ENCODE measurements at places on chromosomes 13 and 19.

DNA sequence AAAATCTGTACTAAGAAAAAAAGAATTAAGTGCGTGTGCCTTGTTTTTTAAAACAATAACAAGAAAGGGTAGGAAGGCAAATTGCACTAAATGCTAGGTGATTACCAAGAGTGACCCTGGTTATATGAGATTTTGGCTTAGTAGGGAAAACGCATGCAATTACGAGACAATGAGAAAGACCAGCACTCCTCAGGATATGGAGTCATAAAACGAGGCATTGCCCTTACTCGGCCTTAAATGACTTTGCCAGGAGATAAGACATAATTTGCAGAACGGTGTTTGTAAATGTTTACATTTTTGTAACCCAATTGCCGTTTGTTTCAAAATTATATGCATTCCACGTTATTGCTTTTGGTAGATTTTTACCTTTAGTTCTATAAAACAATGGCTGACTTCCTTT, 179.8 kb downstream of the RBM26 start:
- no peak overlapping the region for H3K4me3 ChIP-seq
- no peaks in the 10 kb centered on the region for H3K36me3 ChIP-seq
- H3K27me3 ChIP-seq = no peaks in the 10 kb centered on the region
- no peak overlapping the region for H3K27ac ChIP-seq
- H3K4me1 ChIP-seq = no peaks in the 10 kb centered on the region

GRCh38 chr13:95656386-95657015, 12.0 kb upstream of the DZIP1 start:
- no peak for DNase-seq
- no peaks in the 10 kb centered on the region for H3K4me1 ChIP-seq
- no peaks in the 10 kb centered on the region for H3K27me3 ChIP-seq

DNA sequence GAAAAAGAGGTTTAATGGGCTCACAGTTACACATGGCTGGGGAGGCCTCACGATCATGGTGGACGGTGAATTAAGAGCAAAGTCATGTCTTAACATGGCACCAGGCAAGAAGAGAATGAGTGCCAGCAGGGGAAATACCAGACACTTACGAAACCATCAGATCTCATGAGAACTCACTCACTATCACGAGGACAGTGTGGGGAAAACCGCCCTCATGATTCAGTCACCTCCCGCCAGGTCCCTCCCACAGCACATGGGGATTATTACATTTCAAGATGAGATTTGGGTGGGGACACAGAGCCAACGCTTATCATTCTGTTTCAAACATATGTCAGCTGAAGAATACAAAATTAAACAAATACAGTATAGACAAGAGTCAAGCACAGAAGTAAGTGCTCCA, 165.1 kb downstream of the PCCA start:
- no peak for DNase-seq
- H3K4me3 ChIP-seq = no peak overlapping the region
- no peaks in the 10 kb centered on the region for H3K27me3 ChIP-seq
- H3K36me3 ChIP-seq = no peaks in the 10 kb centered on the region

- no peaks in the 10 kb centered on the region for H3K4me1 ChIP-seq
- no peak overlapping the region for H3K27ac ChIP-seq
- H3K36me3 ChIP-seq = no peaks in the 10 kb centered on the region
- no peak for DNase-seq
- H3K27me3 ChIP-seq = no peaks in the 10 kb centered on the region
These were observed 185.1 kb downstream of the MTUS2 start for GRCh38 chr13:29005035-29005762.

DNA sequence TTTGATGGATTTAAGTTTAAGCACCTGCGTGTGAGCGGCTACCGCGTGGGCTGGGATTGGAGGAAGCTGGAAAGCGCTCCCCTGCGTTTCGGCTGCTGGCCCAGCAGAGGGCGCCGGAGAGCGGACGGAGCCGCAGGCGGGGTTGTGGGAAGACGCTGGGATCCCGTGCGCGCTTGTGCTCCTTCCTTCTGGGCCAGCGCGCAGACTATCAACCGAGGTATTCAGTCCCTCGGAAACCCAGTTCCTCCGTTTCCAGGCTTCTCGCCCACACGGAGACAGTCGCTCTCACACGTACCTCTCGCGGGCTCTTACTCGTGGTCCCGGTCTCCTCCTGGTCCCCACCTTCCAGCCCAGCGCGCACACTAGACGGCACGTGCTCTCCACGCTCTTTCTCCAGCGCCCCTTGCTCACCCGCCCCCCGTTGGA, 28.8 kb downstream of the EPN1 start:
- no peak overlapping the region for H3K4me3 ChIP-seq
- H3K36me3 ChIP-seq = peaks cover 17% of the 10 kb centered on the region
- DNase-seq = no peak
- no peaks in the 10 kb centered on the region for H3K4me1 ChIP-seq
- H3K27ac ChIP-seq = no peak overlapping the region

DNA sequence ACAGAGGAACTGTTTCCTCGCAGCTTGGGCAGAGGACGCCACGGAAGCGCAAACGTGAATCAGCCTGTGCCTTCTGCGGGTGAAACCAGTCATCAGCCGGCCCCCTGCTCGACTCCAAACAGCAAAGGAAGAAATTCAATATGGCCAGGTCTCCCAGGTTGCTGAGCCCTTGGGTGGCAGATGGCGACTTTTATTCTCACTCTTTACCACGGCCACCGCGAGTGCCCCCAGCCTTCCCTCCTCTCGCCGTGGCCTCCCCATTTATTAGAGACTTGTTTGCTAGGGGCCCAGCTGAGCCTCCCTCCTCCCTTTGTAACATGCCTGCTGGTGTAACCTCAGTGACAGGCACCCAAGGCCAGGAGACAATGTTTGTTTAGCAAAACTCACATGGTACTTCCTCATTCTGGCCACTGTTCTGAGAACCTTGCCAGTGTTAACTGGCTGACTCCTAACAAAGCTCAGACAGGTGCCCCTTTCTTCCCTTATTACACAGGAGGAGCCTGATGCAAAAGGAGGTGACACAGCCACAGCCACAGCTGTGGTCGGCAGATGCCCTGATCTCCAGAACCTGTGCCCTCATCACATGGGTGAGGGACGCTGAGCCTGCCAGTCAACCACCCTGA, 5.8 kb downstream of the RAB20 start:
- H3K27me3 ChIP-seq = no peaks in the 10 kb centered on the region
- no peak overlapping the region for H3K27ac ChIP-seq
- DNase-seq = no peak
- H3K4me1 ChIP-seq = peaks cover 4% of the 10 kb centered on the region

GRCh38 chr19:6533746-6534418, 3.1 kb downstream of the TNFSF9 start:
- no peak overlapping the region for H3K27ac ChIP-seq
- no peaks in the 10 kb centered on the region for H3K27me3 ChIP-seq
- no peak for DNase-seq

- no peak for DNase-seq
- H3K4me1 ChIP-seq = peaks cover 7% of the 10 kb centered on the region
- no peak overlapping the region for H3K27ac ChIP-seq
- no peaks in the 10 kb centered on the region for H3K36me3 ChIP-seq
- H3K27me3 ChIP-seq = peaks cover 12% of the 10 kb centered on the region
These were observed 462 bp upstream of the MEIS3 start for GRCh38 chr19:47419789-47420188.

- peaks cover 3% of the 10 kb centered on the region for H3K36me3 ChIP-seq
- DNase-seq = no peak
- no peaks in the 10 kb centered on the region for H3K27me3 ChIP-seq
- peaks cover 4% of the 10 kb centered on the region for H3K4me1 ChIP-seq
- peak overlapping the region; percentile 79 for H3K27ac ChIP-seq
These were observed 177.2 kb downstream of the LMO7 start for GRCh38 chr13:75813323-75813722.

GRCh38 chr13:90552702-90553101, 794.8 kb upstream of the MIR17HG start:
- H3K36me3 ChIP-seq = no peaks in the 10 kb centered on the region
- no peak overlapping the region for H3K4me3 ChIP-seq
- H3K4me1 ChIP-seq = no peaks in the 10 kb centered on the region
- DNase-seq = no peak
- H3K27me3 ChIP-seq = no peaks in the 10 kb centered on the region

DNA sequence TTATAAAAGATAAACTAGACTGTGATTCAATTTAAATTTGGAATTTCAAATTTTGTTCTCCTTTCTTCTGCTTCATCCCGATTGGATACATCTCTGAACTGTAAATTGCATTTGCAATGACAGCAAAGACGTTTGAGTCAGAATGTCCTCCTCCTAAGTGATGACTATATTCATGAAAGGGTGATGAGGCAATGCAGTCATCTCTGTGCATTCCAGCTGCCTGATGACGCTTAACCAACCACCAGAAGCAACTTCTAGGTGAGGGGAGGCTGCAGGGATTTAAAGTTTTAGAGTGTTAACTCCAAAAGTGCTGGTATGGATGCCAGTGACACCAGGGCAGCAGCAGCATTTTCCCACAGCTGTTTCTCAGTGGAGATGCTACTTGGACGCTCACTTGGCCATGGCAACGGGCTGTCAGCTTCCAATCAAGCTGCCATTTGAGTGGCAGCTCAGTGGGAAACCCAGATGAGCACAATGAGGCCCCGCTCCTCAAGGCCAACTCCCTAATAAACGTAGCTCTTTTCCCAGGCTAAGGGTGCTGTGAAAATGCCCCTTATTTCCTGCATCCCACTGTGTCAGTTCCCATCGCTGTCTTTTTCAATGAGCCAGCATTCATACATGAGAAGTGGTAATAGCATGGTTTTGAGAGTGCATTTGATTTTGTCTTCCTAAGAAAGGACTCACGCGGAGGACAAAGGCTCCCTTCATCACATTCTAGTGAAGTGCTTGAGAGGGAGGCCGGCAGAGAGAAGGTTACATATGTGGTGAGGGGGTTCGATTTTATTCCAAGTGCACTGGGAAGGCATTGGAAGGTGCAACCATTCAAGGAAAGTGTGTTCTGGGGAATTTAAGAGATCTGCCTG, 45.2 kb upstream of the AMER2 start:
- H3K36me3 ChIP-seq = no peaks in the 10 kb centered on the region
- H3K27ac ChIP-seq = no peak overlapping the region
- H3K27me3 ChIP-seq = no peaks in the 10 kb centered on the region
- H3K4me1 ChIP-seq = no peaks in the 10 kb centered on the region

GRCh38 chr13:40769970-40770369, 1.0 kb downstream of the MRPS31 start:
- H3K4me1 ChIP-seq = peaks cover 6% of the 10 kb centered on the region
- H3K36me3 ChIP-seq = peaks cover 6% of the 10 kb centered on the region
- peak overlapping the region; percentile 75 for H3K4me3 ChIP-seq
- H3K27ac ChIP-seq = no peak overlapping the region

GRCh38 chr19:47284324-47284899, 9.7 kb downstream of the INAFM1 start:
- DNase-seq = no peak
- H3K27ac ChIP-seq = no peak overlapping the region
- no peaks in the 10 kb centered on the region for H3K27me3 ChIP-seq
- H3K36me3 ChIP-seq = no peaks in the 10 kb centered on the region
- no peak overlapping the region for H3K4me3 ChIP-seq

GRCh38 chr19:45870798-45871197, 6.7 kb downstream of the FOXA3 start:
- DNase-seq = no peak
- no peaks in the 10 kb centered on the region for H3K27me3 ChIP-seq
- H3K4me1 ChIP-seq = no peaks in the 10 kb centered on the region
- no peak overlapping the region for H3K4me3 ChIP-seq

DNA sequence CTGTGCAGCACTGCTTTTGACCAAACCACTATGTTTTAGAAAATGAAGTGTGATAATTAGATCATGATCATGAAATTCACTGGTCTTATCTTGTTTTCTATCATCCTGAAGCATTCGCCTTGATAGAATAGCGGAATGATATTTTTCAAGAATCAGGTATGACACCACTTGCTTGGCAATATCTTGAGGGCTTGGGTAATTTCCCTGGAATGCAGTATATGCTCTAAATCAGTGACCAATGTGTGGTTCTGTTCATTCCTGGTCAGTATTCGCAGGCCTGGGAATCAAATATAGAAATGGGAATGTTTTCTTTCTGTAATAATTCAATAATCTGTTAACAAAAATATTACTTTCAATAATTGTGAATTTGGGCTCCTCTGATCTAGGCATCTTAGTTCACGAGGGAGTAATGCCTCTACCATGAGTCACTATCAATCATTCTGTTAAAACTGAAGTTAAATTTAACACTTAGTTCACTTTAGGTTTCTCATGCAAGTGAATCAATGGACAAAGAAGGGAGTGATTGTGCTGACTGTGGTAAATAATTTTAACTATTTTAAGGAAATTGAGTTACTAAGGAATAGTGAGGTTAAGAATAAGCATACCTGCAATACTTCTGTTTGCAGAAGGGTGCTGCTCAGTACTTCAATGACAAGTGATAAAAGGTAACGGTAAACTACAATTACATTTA, 137.9 kb downstream of the PCDH20 start:
- no peaks in the 10 kb centered on the region for H3K4me1 ChIP-seq
- H3K27ac ChIP-seq = no peak overlapping the region
- no peak for DNase-seq

DNA sequence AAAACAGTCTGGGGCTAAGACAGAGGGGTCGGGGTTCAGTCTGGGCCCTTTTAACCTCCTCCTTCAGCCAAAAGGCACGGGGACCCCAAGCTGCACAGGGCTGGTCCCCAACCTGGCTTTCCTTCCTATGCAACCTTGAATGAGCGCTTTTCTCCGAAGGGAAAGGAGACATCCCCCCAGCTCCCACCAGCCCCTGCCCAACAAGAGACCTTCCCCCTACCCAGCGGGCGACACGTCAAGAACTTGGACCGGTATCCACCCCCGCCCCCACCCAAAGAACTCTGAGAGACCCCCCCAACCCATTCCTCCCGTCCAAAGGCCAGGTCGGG, 35.0 kb upstream of the NANOS3 start:
- H3K4me1 ChIP-seq = peaks cover 45% of the 10 kb centered on the region

- H3K27me3 ChIP-seq = no peaks in the 10 kb centered on the region
- H3K27ac ChIP-seq = peak overlapping the region; percentile 55
- DNase-seq = no peak
- no peak overlapping the region for H3K4me3 ChIP-seq
- no peaks in the 10 kb centered on the region for H3K36me3 ChIP-seq
- H3K4me1 ChIP-seq = no peaks in the 10 kb centered on the region
These were observed 134.1 kb downstream of the LACC1 start for GRCh38 chr13:44013758-44014291.

- no peaks in the 10 kb centered on the region for H3K27me3 ChIP-seq
- peaks cover 12% of the 10 kb centered on the region for H3K4me1 ChIP-seq
- H3K4me3 ChIP-seq = peak overlapping the region; percentile 99
- DNase-seq = no peak
- no peaks in the 10 kb centered on the region for H3K36me3 ChIP-seq
These were observed 3.5 kb downstream of the IER2 start for GRCh38 chr19:13153569-13154240.

GRCh38 chr19:4577020-4577782, 17.7 kb upstream of the SEMA6B start:
- H3K4me3 ChIP-seq = no peak overlapping the region
- no peaks in the 10 kb centered on the region for H3K4me1 ChIP-seq
- H3K36me3 ChIP-seq = no peaks in the 10 kb centered on the region
- H3K27ac ChIP-seq = no peak overlapping the region
- H3K27me3 ChIP-seq = peaks cover 13% of the 10 kb centered on the region

All from ascending aorta (tissue), 2 donors.